Cardiac septum (tissue), 1 donor: ENCODE measurements at places on chromosomes 16 and 17. TPM values are rescaled to one million over a fixed set of nuclear protein-coding genes. Genes with fewer than 3 reads are reported as not detected.
A peak's percentile ranks its signal among the peaks of the same experiment; 100 is the strongest.

NHLRC4 gene
- 0.30 TPM for total RNA-seq

NT5M gene
- 7.5 TPM for total RNA-seq

SP2 gene
- 16.3 TPM for total RNA-seq

CIAO3 gene
- 21.7 TPM for total RNA-seq

PTX4 gene
- not detected for total RNA-seq

CHD9 gene
- 64.6 TPM for total RNA-seq

NOB1 gene
- total RNA-seq: 16.1 TPM

PLA2G10 gene
- total RNA-seq: not detected

P3H4 gene
- total RNA-seq: 5.1 TPM

GRCh38 chr17:3025421-3026124, 37.8 kb downstream of the OR1D5 start:
- DNase-seq: peak; percentile 31

DNA sequence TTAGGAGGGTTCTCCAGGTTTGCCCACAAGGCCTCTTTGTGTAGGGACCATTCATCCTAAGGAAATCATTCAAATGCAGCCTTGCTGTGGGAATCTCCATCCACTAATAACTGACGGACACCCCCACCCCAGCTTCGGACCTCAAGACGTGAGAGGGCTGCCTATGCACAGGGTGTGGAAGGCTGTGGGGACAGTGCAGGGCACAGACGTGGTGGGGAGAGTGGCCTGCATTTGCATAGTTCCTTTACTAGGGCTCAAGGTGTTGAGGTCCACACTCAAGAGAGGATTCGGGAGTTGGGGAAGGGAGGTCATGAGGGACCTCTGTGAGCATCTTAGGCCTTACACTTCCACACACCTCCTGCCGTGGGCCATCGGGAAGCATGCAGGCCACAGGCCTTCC, 9.8 kb downstream of the DUSP3 start:
- no peak for DNase-seq

GRCh38 chr17:36123431-36123830, 19.8 kb downstream of the CCL4 start:
- no peak for DNase-seq

DNA sequence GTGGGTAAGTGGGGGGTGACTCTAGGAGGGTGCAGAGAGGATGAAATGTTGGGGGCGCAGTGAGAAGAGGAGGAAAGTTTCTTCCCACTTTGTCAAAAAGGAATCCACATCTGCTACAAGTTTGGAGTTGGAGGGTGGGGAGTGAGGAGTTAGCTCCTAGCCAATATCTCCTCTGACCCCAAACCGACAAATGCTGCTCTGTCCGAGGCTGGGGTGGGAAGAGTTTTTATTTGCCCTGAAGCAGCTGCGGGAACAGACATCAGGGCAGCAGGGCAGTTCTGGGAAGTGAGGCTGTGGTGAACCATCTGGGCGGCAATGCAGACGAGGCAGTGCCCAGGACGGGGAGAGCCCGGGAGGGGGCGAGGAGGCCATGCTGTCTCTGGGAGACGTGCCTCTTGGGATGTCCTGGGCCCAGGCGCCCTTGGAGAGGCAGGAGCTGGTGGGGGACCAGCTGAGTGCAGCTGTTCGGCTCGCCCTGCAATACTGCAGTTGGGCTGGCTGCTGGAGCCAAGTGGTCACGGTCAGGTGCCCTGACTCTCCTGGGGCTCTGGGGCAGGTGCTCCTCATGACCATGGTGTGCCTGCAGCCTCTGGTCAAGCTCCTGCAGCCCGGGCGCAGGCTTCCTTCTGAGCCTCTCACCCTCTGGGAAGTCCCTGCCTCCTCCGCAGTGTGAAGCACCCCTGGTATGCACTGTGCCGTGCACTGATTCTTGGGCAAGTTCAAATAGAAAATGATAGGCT, 6.4 kb upstream of the SOCS3 start:
- DNase-seq: no peak

DNA sequence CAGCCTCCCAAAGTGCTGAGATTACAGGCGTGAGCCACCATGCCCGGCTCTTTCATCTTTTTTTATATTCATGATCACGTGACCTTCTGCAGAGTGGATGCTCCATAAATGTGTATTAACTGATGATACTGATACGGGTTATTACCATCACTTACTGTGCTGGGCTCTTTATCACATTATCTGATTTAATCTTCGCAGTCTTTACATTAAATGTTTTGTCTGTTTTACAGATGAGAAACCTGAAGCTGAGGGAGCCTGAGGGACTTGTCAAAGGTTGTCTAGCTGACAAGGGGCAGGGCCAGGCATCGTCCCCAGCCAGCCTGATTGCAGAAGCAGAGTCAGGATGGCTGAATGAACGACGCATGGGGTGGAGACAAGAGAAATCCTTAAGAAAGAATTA, 104.4 kb downstream of the NTN1 start:
- DNase-seq: no peak

DNA sequence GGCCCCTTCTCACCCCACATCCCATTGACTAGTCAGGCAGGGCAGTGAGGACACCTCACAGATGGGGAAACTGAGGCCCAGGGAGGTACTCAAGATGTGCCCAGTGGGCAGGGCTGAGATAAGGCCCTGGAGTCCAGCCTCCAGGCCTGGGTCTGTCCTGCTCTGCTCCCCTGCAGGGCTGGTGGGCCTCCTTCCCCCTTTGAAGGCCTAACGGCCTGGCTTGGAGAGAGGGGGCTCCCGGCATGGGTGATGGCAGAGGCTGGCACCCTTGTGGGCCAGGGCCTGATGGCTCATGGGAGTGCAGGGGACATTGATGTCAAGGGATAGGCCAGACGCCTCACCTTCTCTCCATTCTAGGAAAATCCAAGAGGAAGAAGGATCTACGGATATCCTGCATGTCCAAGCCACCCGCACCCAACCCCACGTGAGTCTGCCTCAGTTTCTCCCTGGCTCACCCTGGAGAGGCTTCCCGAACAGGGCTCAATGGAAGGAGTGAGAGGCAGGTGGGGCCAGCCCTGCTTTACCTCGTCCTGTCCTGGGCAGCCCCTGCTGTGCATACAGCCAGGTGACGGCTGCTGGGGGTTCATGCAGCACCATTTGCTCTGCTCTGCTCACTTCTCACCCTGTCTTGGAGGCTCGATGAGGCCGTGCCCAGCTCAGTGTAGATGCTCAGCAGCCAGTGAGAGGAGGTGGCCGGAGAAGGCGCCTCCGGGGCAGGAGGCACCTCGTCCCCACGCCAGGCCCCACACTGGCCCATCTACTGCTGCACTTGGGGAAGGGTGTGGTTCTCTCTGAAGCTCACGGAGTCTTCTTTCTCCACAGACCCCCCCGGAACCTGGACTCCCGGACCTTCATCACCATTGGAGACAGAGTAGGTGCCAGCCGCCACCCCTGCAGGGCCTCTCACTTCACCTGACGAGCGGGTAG, 13.8 kb downstream of the MAP2K3 start:
- DNase-seq: no peak

GRCh38 chr17:43211123-43211479, 574 bp upstream of the TMEM106A start:
- no peak for DNase-seq

DNA sequence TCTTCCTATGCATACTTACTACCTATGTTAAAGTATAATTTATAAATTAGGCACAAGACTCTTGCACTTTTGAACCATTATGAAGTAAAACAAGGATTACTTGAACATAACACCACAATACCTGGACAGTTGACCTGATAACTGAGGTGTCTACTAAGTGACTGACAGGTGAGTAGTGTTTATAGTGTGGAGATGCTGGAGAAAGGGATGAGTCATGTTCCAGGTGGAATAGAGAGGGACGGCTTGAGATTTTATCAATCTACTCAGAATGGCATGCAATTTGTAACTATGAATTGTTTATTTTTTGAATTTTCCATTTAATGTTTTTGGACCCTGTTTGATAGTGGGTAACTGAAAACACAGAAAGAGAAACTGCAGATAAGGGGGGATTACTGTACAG, 287.6 kb downstream of the MAP2K6 start:
- no peak for DNase-seq

- no peak for DNase-seq
Observed at GRCh38 chr16:80459331-80459777, 81.4 kb upstream of the DYNLRB2 start.

DNA sequence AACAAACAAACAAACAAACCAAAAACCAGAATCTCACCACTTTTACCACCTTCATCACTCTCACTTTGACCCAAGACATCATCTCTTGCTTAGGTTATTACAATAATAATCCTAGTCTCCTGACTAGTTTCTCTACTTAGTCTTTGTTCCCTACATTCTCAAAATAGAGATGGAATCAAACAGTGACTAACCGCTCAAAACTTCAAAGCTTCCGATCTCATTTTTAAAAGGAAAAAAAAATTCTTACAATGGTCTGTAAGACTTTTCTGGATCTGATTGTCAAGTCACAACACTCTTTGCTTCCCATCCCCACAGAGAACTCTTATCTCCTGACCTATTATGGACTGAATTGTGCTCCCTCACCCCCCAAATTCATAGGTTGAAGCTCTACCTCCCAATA, 60.9 kb downstream of the SPAG9 start:
- no peak for DNase-seq

DNA sequence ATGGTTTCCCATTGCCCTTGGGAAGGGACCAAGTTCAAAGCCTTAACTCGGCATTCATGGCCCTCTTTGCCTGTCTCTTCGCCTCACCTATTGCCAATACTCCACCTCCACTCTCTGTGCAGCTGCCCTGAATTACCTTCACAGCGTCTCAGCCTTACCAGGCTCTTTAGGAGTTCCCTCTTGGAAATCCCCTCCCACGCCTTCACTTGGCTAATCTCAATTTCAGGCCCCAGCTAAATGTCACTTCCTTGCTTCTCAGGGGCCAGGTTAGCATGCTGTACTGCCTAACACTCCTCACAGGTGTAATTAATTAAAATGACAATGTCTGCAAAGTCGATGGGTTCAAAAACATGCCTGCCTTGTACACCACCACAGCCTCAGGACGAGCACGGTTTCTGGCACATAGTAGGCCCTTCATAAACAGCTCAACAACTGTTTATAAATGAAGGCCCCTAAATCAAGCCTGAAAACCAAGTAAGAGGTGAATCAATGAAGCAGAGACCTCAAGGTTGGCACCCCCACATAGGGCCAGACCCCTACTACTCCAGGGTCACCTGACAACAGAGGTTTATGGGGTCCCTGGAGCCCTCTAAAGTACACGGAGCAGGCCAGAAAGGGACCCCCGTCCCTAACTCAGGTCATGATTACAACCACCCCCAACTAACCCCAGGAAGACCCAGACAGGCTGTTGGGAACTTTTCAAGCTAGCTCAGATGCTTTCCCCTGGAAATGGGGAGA, 11.2 kb upstream of the EEF2K start:
- DNase-seq: no peak

DNA sequence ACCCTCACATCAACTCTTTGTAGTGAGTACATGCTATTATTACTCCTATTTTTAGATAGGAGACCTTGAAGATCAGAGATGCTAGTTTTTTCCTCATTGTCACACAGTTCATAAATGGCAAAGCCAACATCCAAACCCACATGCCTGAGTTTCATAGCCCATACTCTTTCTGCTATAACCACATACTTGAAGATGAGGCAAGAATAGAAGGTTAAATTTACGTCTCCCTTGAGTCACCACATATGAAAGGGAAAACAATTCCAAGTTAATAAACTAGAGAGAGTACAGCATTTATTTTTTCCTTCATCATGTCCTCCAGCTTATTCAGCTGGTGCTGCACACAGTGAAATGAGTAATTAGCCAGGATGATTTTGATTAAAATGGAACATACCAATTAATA, 23.7 kb downstream of the NUDT7 start:
- DNase-seq: no peak

DNA sequence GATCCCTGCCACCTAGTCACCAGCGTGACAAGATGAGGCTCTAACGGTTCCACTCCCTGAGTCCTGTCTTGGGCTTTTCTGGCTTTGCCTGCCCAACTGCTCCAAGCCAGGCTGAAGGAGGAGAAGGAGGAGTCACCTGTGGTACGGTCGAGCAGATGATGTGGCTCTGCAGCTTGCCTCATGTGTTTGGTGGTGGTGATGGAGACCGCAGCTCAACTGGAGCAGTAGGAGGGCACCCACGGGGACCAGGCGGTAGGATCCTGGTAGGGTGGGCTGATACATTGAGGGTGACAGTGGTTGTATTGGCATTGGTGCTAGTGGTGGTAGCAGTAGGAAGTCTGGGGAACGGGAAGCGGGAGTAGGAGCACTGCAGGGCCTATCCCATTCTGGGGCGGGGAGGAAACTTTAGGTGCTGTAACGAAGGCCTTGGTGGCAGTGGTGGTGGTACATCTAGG, 202.8 kb upstream of the WSB1 start:
- no peak for DNase-seq

GRCh38 chr16:78249056-78249455, 149.6 kb downstream of the WWOX start:
- no peak for DNase-seq

- no peak for DNase-seq
Observed at GRCh38 chr17:80456465-80457235, 19.8 kb downstream of the NPTX1 start.
